ENCODE measurements at places on chromosomes 1 and 21.

DNA sequence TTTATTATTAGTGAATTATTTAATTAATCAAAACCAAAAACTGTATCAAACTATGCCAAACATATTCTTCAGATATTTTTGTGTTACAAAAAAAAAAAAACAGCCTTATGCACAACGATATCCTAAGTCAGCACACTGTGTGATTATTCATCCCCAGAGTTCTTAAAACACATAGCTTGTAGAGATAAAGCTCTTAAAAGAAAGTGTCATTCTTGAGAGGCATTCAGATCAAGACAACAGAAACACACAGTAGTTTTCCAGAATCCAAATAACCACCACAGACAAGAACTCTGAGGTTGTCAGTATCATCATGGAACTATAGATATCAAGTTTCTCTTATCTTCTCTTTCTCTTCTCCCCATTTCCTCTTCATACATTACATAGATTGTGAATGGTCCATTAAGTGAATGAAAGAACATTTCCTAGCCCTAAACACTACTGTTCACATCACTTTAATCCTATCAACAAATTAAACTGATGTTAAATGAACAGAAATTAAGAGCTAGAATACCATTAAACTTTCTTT, 13.5 kb downstream of the ZZZ3 start:
- no peak for DNase-seq

GRCh38 chr21:38804030-38804788, 1.5 kb upstream of the ETS2 start:
- no peak for DNase-seq

DNA sequence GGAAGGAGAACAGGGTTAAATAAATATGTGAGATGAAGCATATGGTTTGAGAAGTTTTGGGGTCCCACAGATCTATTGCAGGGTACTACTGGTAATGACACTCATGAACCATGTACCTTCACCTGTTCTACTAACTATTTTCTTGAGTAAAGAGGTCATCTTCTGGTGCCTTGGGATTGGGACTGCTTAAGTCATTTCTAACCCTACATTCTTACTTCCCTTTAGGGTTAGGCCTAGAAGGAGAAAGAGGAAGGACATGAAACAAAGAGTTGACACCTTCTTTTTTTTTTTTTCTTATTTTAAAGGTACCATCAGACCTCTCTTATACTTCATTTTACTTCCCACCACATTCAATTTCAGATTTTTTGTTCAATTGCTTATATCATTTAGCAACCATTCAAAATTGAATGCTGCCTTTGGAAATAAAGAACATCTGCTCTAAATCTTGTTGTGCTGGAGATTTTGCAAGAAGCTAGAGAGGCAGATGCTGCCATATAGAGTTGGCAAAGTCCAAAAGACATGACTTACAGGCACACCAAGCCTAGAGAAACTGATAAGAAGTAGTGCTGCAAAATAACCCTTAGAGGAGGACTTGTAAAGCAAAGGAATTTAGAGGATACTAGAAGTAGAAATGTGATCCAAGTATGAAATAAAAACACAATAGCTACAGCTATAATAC, 374.4 kb upstream of the ST6GALNAC5 start:
- no peak for DNase-seq

DNA sequence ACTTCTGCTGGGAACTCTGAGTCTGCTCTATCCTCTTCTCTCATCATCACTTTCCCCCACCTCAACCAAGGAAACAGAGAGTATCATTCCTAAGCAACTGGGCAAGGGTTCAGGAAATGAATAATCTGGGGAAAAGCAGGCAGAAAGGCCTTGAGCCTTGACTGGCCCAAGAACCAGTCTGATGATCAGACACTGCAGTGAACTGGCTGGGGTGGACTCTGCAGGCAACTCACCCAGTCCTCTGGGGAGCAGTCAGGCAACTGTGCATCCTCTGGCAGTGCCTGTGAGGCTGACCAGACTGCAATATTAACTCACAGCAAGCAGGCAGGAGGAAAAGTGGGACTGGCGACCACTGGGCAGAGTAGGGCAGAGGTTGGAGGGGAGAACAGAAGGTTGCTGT, 991 bp downstream of the ANKRD35 start:
- no peak for DNase-seq

GRCh38 chr1:209767706-209768105, 11.9 kb downstream of the TRAF3IP3 start:
- no peak for DNase-seq
